T-helper 9 cell (primary cell): ENCODE measurements at places on chromosomes 5 and 9.

- no peak for DNase-seq
These were observed 30.7 kb downstream of the DHX29 start for GRCh38 chr5:55276771-55277170.

DNA sequence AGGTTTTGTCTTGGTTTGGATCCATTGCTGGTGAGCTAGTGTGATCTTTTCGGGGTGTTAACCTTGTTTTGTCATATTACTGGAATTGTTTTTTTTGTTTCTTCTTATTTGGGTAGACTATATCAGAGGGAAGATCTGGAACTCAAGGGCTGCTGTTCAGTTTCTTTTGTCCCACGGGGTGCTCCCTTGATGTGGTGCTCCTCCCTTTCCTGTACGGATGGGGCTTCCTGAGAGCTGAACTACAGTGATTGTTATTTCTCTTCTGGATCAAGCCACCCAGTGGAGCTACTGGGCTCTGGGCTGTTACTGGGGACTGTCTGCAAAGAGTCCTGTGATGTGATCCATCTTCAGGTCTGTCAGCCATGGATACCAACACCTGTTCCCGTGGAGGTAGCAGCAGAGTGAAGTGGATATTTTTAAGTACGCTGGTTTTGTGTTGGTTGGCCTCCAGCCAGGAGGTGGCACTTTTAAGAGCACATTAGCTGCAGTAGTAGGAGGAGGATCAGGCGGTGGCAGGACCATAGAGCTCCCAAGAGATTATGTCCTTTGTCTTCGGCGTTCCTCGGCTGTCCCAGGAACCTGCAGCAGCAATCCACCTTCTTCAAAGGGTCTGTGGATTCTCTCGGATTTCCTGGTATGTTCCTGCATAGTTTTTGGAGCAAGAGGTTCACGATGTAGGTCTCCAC lies 27.2 kb downstream of the SCAMP1 start:
- no peak for DNase-seq

DNA sequence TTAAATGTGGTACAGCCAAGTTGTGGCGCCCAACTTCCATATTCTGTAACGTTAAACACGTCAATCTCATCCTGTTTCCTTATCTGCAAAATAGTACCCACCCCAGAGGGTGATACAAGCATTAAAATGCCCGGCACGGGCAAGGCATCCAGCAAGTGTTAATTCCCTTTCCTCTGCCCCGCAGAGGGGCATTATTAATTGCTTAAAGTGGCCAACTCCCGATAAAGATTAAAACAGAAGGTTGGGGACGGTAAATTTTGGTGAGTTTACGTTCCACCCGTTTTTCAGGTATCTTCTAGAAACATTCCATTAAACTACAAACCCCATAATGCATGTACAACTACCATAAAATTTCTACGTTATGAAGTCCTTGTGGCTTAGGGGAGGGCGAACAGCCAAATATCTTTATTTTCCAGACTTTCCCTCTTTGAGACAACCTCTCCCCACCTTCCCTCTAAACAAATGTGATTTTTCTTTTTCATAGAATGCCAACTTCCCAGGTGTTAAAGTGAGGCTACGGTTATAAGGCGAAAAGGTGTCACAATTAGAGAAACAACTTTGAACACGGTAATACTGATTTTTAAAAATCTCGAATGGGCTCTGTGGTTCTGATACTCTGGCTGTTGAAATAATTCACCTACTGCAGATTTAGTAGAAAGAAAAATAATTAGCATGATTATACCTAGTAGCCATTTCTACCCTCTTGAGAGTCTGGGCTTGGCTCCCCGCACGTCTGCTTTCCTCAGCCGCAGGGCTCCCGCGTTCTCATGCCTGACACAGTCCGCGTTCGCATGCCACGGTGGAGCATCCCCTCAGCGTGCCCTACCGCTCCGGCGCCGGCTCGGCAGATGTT lies 1.2 kb upstream of the GPBP1 start:
- DNase-seq: no peak

DNA sequence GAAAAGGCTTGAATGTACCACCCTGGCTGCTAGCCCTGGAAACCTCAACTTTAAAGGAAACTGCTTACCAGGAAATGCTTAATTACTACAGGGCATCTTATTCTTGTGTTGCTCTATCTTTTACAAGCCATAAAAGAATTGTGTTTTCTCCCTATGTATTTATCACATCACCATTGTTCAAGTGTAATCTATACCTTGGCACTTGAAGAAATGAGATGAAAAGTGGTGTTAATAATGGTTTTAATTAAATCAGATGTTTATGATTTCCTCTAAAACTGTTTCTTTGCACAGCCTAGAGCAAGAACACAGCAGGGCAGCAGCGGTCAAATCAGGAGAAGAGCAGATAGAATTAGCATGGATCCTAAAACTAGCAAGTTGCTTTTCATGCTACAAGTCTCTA lies 131.8 kb upstream of the RGMB start:
- no peak for DNase-seq

DNA sequence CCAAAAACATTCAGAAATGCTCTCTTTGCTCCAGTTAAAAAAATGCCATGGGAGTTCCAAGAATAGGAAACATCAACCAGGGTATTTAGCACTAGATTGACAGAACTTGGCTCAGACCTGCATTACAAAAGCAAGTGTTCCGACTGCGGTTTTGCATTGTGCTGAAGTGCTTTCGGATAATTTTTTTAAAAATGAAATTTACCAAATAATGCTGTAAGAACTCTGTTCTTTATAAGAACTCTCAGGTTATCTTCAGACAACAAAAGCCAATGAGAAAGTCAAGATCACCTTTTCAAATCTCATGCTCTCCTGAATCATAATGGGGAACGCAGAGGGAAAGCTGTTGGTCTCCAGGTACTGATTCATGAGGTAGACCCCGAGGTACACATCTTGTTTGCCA lies 483 bp upstream of the PLPP6 start:
- no peak for DNase-seq

DNA sequence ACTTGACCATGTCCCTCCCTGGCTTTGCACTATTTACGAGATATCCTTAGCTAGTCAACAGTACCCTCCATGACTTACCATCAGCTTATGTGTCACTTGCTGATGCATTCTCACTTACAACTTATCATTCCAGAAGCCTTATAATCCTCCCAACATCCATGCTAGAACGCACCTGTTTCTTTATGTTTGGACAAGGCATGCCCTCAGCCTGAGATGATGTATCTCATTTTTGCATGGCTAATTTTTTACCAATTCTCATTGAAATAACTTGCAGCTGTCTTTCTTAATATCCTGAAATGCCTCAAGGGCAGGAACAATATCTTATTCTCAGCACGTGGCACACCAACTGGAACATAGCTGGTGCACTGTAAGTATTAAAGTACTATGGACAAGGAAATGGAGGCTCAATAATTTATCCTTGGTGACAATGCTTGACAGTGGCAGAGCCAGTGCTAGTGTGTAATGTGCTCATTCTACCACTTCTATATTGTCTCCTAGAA lies 281.6 kb downstream of the SLF1 start:
- DNase-seq: no peak

- DNase-seq: no peak
These were observed 1788.0 kb upstream of the NUDT12 start for GRCh38 chr5:105350486-105351140.

- DNase-seq: no peak
These were observed 238.7 kb downstream of the SEMA5A start for GRCh38 chr5:9307150-9307549.

DNA sequence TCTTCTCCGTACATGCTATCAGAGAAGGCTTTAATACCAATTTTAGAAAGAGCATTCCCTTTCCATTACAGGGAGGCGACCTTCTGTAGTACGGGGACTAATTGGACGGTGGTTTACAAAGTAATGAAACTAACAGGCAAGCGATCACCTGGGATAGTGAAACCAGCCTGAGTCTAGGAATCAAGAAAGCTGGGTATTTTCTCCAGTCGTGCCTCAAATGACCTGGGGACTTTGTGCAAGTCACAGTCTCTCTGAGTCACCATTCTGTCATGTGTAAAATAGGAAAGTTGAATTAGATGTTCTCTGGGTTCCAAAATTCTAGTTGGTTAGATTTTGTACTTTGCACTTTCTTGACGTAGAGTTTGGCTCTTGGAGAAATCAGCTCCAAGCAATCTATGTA lies 22.7 kb upstream of the SSBP2 start:
- DNase-seq: no peak

DNA sequence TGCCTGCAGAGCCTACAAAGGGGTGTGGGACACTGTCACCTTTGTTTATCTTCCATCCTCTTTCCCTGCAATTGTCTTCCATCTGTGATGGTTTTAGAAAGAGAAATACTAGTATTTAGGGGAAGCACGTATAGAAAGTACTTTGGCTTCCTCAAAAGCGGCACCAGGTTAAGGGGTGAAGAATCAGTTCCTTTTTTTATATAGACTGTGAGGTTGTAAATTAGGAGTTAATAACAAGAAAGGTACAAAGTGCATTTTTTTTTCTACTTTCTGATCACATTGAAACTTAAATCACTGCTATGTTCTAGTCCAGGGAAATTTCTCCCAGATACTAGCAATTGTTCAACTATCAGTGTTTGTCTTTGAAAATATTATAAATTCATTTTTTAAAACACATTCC lies 219.3 kb downstream of the CEMIP2 start:
- no peak for DNase-seq

- no peak for DNase-seq
These were observed 99.5 kb downstream of the VPS13A start for GRCh38 chr9:77276799-77277198.

DNA sequence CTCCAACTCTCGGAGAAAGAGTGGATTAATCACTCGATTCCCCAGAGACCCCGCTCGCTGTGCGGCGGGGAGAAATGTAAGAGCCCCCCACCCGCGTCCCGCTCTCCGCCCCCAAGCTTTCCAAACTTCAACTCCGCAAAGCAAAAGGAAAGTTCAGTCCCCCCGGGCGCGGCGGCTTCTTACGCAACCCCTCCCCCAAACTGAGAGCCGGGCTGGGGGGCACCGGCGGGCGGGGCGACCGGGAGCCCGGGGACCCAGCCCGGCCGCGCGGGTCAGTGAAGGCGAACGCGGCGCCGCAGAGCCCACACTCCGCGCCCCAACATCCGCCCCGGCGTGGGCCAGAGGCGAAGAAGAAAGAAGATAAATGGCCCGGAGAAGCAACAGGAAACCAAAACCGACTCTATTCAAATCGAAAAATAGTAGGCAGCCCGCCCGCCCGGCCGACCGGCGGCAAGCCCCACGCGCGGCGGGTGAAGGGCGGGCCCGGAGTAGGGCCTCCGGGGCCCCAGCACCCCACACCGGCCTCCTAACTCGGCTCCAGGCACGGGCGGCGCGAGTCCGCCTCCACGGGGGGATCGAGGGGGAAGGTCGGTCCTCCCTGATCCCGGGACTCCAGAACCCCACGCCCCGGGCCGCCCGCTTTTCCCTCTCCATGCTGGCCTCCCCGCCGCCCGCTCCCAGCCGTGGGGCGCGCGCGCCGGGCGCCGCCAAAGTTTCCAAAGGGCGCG lies 720 bp downstream of the NOTCH1 start:
- peak; percentile 42 for DNase-seq

GRCh38 chr5:138212828-138213160 lies 329 bp downstream of the CDC23 start:
- DNase-seq: no peak

- no peak for DNase-seq
These were observed 106.7 kb downstream of the FAM174A start for GRCh38 chr5:100641833-100642232.

DNA sequence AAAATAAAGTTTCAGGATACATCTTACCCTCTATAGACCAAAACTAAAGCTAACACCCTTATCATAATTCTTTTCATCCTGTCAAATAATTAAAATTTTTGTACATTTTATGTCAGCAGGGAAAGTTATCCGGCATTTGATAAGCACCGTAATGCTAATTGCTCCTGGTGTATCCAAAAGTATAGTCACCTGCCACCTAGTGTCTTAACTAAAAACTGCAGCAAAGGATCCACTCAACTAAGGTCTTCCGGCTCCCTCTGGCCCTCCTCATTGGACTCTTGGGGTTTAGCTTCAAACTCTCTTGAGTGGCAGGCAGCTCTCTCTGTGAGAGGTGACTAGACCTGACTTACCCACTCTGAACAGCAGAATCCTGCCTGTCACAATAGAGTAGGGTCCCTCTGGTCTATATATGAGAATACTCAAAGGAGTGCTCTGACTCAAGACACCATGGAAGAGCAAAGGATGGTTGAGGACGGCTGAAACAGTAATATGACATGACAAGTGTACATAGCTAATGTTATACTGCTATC lies 60.4 kb upstream of the CAST start:
- peak; percentile 32 for DNase-seq

DNA sequence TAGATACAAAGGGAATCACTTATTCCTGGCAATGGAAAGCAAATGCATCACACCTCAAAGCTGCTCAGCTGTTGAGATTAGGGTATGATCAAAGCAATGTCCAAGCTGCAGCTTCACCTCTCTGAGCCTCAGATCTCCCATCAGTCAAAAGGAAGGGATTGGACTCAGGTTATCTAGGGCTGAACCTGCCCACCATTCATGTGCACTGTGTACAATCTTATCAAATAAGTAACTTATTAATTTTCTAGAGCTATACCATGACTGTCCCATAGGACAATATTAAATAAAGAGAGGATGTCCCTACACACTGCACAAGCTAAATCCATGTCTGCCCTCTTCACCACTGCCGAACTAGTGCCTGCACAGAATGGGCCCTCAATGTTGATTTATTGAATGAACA lies 127.0 kb downstream of the HSD17B3 start:
- no peak for DNase-seq

DNA sequence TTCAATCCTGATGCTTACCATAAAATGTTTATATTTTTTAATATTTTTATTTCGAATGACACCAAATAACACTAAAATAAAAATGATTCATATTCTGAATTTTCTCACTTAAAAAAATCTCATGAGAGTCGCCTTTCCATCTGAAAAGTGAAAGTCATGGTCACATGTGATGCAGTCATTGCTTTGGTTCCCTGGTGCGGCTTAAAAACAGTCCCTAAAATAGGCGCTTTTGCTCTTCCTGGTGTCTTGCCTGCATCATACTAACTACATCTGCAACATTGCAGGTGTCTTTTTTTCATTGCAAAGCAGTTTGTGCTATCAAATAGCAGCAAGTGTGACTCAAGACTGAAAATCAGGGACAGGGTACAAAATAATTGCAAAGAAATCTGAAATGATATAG lies 185.2 kb upstream of the NREP start:
- DNase-seq: no peak

GRCh38 chr9:137411260-137411644 lies 11.7 kb downstream of the EXD3 start:
- no peak for DNase-seq

DNA sequence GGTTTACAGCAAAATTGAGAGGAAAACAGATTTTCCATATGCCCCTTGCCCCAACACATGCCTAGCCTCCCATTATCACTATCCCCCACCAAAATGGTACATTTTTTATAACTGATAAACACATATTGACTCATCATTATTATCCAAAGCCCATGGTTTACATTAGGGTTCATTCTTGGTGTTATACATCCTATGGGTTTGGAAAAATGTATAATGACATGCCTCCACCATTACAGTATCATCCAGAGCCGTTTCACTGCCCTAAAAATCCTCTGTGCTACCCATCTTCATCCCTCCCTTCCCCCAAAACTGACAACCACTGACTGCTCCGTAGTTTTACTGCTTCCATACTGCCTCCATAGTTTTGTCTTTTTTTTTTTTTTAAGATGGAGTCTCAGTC lies 111.1 kb downstream of the ACTL7B start:
- no peak for DNase-seq
